ENCODE measurements at places on chromosomes 7 and 10.

GRCh38 chr7:106165337-106165736 lies 53.2 kb upstream of the SYPL1 start:
- no peak for DNase-seq

- DNase-seq = peak; percentile 13
Observed at GRCh38 chr10:124354411-124355382, 64.0 kb downstream of the OAT start.

DNA sequence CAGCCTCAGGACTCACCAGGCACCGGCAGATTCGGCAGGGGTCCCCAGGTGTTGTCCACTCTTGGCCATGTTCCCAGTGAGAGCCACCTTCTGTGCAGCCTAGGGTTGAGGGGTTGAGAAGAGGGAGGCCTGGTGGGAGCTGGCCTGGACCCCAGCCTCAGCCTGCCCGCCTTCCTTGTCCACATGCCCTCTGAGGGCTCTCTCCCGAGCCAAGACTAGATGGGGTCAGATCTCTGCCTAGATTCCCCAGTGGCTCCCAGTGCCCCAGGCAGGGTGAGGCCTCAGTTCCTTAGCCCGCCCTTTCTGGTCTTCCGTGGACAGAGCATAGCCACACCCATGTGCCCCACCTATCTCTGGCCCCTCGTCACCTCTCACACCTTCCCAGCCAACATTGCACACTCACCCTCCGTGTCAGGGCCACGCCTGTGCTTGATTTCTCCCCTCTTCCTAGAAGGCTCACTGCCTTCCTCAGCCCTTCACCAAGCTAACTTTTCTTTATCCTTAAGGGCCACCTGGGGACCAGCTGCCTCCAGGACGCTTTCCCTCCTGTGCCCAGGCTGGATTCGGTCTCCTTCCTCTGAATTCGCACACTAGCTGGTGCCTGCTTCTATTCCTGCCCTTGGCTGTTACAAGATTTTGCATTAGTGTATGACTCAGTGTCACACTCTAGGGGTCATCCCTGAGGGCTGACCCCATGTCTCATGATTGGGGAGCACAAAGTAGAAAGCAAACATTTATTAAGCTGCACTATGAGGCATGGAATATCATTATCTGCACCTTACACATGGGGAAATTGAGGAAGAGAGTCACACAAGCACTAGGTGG lies 7.5 kb downstream of the KCP start:
- DNase-seq = no peak

- no peak for DNase-seq
Observed at GRCh38 chr7:70761711-70762328, 370.1 kb upstream of the GALNT17 start.
